ENCODE measurements at places on chromosomes 7 and 10.

GRCh38 chr7:150908173-150908572, 55.9 kb downstream of the AOC1 start:
- DNase-seq: no peak

DNA sequence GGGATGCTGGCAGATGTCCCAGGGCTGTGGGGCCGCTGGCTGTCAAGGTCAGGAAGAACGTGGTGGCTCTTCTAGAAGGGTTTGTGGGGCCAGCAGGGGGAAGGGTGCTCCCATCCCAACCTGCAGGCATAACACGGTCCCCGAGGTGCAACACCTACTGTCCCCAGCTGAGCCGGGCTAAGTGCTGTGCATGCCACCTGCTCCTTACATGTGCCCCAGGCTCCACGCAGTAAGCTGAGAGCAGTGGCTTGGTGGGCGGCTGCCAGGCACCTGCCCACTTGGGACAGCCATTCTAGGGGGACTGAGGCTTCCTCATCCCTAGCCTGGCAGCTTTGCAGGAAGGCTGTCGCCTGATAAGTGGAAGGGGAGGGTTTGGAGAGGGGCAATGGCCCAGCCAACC, 14.2 kb upstream of the ZNF735 start:
- DNase-seq: no peak

DNA sequence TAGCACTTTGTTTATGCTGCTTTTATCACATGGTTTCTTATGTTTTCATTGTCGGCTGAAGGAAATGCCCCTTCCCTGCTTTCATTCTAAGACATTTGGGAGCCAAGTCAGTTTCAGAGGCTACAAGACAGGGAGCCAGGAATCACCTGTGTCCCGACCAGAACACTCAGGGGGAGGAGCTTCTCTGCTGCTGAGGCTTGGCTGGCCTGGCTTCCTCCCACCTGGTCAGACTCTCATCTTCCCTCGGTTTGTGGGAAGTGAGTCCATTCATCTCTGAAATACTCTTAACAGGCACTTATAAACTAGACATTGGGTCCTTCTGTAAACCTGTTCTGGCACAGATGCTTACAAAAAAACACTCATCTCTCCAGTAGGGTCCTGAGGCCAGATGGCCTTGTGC, 19.6 kb upstream of the GOLGA7B start:
- DNase-seq: no peak

DNA sequence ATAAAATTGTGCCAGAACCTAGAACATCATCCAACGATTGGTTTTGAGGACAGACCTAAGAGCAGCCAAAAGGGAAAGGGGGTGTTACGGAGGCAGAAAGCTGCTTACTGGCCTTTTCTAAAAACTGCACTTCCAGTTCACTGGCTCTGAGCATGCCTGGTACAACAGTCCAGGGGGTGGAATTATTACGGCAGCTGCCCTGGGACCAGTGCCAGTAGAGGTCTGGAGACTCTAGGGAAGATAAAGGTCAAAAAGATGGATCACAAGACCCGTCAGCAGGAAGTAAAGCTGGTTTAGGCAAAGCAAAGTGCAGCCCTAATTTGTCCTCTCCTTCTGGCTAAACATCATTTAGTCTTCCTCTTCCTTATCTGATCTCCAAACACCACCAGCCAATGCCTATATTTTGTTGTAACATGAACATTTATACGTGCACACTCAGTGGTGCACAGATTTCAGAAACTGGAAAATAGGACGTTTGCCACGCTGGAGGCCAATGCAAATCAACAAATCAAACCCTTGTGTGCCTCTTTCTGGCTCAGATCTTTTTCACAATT, 216.4 kb upstream of the DPP6 start:
- DNase-seq: no peak

DNA sequence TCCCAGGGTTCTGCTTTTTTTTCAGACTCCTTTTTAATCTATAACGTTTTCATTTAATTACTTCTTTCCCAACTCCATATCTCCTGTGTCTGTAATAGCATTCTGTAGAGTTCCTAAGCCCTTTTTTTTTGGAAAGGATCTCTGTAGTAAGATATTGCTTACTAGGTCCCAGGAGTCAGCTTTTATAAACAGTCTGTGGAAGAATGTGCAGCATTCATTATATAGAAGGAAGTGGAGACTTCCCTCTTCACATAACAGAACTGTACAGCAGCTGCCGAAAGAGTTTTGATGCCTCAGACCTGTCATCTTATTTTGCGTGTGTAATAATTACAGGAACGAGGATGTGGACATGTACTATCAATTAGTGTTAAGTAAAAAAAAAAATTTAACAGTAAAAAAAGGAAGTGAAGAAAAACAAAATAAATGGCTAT, 7.4 kb upstream of the STEAP4 start:
- DNase-seq: no peak

DNA sequence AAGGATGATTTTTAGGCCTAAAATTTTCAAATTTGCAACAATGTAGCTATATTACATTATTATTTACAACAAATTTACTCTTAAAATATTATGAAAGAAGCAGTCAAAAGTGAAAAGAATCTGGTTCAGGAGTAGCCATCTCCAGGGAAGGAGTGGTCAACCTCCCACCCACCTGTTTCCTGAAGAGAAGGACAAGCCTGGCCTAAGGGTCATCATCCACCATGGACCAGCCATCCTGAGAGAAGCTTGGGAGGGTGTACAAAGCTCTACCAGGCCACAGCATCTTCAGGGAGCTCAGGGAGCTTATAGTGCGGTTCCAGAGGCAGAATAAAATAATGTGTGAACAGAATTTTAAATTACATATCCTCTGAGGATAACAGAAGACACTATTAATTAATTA, 38.1 kb downstream of the COL1A2 start:
- no peak for DNase-seq

- DNase-seq: no peak
Observed at GRCh38 chr10:102745157-102745556, 1.4 kb downstream of the WBP1L start.

- DNase-seq: no peak
Observed at GRCh38 chr10:82206831-82207230, 331.8 kb downstream of the NRG3 start.

DNA sequence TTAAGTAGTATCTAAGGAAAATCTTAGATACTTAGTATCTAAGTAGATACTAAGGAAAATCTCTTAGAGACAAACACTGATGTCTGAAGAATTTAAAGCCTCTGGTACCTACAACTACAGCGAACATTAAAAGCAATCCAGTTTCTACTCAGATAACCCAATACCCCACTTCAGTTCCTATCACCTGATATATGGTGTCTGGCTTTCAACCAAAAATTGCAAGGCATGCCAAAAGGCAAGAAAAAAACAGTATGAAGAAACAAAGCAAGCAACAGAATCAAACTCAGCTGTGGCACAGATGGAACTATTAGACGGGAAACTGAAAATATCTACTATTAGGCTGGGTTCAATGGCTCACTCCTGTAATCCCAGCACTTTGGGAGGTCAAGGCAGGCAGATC, 31.1 kb downstream of the ARHGAP12 start:
- DNase-seq: no peak

- DNase-seq: no peak
Observed at GRCh38 chr10:115073796-115074195, 19.4 kb upstream of the ATRNL1 start.

GRCh38 chr10:78266741-78267469, 233.2 kb downstream of the RPS24 start:
- DNase-seq: no peak

DNA sequence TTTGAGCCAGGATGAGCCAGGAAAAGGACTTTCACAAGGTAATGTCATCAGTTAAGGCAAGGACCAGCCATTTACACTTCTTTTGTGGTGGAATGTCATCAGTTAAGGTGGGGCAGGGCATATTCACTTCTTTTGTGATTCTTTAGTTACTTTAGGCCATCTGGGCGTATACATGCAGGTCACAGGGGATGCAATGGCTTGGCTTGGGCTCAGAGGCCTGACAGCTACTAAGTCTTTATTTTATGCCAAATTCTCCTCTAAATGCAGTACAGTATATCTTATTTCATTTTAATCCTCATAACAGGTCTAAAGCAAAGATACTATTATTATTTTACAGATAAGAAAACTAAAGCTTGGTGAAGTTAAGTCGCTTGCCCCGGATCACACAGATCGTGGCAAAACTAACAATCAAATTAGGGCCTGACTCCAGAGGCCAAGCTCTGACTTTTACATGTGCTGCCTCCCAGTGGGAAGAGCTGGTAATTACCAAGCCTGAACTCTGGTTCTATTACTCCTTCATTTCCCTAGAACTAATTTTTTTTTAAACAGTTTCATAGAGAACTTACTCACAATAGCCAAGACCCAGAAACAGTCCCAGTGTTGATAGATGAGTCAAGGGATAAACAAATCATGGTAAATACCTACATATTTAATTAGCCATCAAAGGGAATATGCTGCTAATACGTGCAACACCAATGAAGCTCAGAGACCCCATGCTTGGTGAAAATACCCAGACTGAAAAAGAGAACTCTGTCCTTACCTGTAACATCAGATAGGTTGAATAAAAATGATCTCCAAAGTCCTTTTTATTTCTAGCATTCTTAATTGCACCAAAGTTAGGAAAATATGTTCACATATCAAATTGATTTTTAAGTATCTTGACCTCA, 35.4 kb downstream of the C7orf25 start:
- peak; percentile 61 for DNase-seq

DNA sequence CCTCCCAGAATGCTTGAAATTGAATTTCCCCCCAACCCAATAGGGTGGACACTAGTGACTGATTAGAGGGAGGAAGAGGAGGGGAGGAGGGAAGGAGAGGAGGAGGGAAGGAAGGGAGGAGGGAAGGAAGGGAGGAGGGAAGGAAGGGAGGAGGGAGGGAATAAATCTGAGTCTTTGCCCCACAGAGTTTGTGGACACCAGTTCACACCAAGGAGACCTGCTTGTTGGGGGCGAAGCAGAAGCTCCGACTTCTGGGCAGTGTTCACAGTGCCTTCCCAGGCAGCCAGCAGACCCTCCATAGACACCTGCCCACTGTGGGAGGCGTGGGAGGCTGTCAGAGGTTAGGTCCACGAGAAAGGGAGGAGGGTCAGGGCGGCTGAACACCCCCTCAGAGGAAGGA, 44.8 kb downstream of the PRKAG2 start:
- no peak for DNase-seq

DNA sequence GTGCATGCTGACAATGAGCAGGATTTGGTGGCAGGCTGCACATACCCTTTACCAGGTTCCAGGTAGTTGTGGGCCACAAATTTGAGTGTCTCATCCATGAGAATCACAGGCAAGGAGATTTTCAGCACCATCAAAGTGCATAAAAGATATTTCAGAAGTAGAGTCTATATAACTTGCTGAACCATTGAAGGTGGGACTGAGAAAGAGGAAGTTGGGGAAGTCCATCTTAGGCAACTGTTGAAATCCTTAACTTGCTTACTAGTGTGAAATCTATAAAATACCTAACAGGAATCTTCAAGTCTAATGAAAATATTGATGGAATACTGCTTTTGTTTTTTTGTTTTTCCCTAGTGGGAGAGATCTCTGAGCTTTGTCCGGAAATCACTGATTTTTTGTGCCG, 325.1 kb upstream of the PLXDC2 start:
- DNase-seq: no peak

DNA sequence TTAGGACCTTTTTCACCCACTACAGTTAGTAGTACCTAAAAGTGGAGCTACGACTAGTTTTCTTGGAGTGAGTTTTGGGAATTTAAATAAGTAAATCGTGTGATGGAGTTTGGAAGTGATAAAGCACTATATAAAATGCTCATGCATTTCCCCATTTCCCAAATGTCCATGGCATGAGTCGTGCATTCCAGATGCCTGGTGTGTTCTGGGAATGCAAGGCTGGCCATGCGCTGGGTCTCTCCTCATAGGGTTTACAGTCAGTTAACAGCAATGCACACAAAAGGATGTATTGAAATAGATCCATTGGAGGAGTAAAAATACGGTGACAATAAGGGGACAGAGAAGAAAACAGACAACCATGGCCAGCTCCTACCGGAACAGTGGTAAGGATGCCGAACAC, 149.8 kb downstream of the DPP6 start:
- DNase-seq: no peak

- no peak for DNase-seq
Observed at GRCh38 chr10:124523901-124524300, 62.3 kb downstream of the LHPP start.

GRCh38 chr7:767580-767940, 40.5 kb upstream of the PRKAR1B start:
- DNase-seq: no peak

DNA sequence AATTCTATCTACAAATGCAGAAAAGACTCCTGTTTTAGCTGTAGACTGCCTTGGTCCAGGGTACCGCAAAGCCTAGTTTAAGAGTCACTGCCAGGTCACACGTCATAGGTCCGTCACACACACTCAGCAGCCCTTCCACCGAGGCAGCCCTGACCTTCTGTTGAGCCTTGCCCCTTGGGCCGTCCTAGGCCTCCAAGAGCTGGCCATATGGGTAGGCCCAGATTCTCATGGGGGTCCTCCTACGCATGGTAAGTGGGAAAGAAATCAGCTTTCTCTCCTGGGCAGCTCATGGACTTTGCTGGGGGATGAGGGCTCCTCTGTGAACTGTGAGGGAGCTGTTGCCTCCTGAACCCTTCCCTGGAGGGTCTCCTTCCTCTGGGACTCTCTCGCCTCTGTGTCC, 19.8 kb upstream of the PIK3AP1 start:
- DNase-seq: no peak

- no peak for DNase-seq
Observed at GRCh38 chr10:48377751-48378530, 71.5 kb downstream of the MAPK8 start.

- DNase-seq: no peak
Observed at GRCh38 chr10:74542077-74542476, 284.3 kb upstream of the KAT6B start.

DNA sequence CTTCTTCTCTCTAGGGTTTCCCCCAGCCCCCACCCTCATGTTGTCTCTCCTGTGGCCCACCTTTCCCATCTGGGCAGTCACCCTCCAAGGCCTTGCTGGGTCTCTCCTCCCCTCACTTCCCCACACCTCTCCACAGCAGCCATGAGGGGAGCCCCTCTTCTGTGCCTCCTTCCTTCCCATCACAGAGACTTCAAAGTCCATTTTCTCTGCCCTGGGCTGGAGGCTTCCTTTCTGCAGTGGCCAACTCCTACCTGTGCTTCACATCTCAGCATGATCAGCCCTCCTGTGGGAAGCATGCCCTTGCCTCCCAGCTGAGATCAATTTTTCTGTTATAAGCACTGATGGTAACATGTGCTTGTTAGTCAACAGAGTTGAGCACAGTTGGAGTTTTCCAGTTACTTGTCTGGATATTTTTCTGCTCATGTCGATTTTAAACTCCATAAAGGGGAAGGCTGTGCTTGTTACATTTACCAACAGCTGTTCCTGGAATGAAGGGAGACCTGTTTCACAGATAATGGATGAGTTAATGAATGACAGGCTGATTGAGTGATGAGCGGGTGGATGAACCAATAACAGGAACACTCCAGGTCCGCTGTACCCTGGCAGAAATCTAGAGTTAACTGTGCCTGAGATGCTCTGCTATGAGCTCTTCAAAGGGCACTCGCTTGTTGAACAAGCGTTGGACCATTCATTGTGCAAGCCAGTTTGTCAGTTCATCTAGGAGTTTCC, 71.4 kb upstream of the PRSS58 start:
- no peak for DNase-seq

GRCh38 chr7:131959106-131959812, 402.8 kb upstream of the PODXL start:
- no peak for DNase-seq

All from activated CD4-positive, alpha-beta T cell treated with anti-CD3 and anti-CD28 coated beads, Interleukin-2, amount 50 U/mL, for 16 hours (primary cell).